AG08395 (cell line): ENCODE measurements at places on chromosomes 2 and 18.
A peak's percentile ranks its signal among the peaks of the same experiment; 100 is the strongest.

GRCh38 chr2:103132536-103133217 lies 370.8 kb downstream of the TMEM182 start:
- DNase-seq, result no peak

- no peak for DNase-seq
Observed at GRCh38 chr2:16014041-16014787, 73.9 kb downstream of the MYCN start.

DNA sequence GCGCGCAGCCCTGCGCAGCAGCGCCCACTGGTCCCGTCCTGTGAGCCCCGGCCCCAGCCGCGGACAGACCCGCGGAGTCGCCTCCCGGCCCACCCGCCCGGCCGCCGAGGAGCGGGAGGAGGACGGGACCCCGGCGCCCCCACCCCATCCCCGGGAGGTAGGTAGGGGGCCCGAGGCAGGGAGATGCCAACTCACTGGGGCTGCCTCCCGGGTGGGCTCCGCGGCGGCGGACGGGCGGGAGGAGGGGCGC lies 160 bp downstream of the SPTBN1 start:
- no peak for DNase-seq

GRCh38 chr2:240564561-240565332 lies 3.5 kb upstream of the RNPEPL1 start:
- DNase-seq, result no peak

DNA sequence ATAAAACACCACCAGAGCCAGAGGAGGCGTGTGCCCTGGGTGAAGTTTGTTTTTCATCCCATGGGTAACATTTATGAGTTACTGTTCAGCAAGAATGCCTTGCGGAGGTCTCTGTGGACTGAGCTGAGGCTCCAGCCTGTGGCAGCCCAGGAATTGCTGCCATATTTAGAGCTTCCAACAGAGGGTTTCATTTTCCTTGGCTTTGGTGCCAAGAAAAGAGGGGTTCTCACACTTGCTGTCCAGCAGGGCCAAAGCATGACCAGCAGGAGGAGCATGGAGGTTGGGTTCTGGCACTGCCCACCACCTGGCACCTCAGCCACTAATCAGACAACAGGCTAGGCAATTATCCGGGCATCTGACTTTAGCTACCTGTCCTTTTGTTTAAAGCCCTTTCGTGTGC lies 36.7 kb downstream of the EPAS1 start:
- no peak for DNase-seq

- no peak for DNase-seq
Observed at GRCh38 chr2:109029490-109030201, 40.6 kb upstream of the EDAR start.

DNA sequence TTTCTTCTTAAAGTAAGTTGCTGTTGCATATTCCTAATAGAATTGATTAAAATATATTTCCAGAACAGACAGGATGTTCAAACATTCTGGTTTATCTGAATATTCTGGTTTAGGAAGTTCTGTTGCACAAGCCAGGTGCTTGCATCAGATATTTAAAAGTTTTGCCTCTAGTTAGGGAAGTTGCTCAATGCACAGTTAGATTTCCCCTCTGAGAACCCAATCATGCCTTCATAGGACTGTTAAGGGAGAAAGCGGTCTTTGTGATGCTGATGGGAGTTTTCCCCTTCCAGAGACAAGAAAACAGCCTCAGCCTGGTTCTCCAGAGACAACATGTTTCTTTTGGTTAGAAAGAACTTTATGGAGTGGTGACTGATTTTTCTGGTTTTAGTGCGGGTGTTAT lies 65.6 kb upstream of the REV1 start:
- no peak for DNase-seq

GRCh38 chr2:172836347-172836821 lies 100.7 kb downstream of the RAPGEF4 start:
- peak; percentile 66 for DNase-seq

GRCh38 chr2:88837511-88838160 lies 146.2 kb downstream of the RPIA start:
- DNase-seq, result no peak

DNA sequence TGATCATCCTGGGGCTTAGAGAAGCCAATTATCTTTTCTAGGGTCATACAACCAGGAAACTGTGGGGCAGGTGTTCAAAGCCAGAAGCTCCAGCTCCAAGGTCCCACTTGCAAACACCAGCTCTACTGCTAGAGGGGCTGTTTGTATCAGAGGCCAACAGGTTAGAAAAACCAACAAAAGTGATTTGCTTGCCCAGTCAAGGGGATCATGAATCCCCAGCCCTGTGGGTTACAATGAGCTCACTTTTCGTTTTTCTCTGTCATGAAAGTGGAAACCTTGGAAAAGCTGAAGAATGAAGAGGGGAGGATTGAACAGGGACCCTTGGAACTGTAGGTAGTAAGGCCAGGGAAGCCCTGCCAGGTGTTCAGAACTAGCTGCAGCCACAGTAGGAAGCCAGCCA lies 119.2 kb downstream of the SPP2 start:
- DNase-seq, result no peak

DNA sequence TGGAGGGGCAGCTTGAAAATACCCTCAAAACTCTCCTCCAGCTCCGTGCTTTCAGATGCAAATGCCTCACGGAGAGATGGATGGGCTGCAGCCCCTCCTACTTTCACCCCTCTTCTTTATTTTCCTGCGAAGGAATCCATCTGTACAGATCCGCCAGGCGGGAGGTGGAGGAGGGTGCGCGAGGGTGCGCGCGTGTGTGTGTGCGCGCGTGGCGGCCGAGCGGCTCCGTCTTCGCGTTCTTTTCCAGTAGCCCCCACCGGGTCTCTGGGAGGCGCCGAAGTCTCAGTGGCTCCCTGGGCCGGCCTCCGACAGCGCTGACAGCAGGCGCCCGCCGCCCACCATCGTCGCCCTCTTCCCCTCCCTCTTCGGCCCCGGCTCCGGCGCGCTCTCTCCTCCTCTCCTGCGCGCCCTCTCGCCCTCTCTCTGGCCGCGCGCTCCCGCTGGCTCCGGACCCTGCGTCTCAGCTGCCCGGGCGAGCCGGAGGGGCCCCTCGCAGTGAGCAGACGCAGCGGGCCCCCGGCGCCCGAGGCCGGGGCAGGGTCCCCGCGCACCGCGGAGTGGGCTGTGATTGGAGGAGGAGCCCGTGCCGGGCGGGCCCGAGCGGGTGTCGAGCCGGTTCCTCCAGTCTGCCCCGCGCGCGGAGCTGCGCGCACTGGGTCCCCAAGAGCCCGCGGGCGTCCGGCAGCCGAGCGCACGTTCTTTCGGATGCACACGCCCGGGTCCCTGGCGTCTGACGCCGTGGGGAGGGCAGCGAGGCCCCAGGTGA lies at the start of gene CDH7:
CDH7 (plus strand) TSS at position 624 of the 766 bp plus-strand sequence. CDS start 11,831 bp downstream, outside the sequence.
- DNase-seq, result no peak

GRCh38 chr2:65096948-65097347 lies 33.0 kb downstream of the RAB1A start:
- DNase-seq, result peak; percentile 24

DNA sequence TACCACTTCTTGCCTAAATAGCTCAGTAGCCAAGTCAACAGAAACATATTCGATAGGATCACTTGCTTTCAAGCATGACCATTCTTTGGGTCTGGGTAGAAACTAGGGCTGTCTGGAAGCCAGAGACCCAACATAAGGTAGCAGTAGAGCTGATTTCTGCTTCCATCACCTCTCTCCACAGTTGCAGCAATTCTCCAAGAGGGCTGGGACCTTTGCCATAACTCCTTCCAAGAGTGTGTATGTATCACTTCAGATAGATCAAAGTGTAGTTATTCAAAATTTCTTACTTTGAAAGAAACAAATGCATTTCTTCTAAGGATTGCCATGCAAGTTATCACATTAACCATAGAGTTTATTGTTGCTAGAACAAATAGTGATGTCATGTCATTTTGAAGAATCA lies 172.0 kb upstream of the GALNT5 start:
- DNase-seq, result no peak

DNA sequence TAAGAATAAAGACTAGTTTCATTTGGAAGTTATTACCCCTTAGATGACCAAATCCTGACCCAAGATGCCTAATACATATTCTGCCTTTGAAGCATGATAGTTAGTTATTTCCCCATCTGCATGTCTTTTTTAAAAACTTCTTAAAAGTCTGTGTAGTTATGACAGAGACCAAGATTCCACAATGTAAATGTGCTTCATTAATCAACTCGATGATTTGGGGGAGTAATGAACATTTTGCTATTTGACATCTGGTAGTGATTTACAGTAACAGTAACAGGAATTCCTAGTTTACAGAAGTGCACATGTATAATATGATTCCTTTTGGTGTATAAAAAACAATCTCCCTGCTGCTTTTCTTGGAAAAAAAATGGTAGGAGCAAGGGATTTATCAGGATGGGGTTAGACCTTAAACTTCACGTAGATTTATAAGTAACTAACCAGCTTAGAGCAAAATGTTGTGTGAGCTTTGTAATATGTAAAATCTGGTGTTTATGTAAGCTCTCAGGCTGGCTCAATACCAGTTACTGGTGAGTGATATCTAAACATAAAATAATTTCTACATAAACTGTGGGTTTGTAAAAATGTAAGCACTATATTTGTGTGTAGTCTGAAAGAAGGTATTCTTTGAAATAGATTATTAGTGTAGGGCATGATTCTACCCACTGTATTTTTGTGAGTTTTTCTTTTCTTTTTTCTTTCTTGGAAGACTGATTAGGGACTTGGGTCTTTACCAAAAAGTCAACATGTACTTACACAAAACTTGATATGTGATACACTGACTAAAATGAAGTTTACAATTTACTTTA lies 641.6 kb downstream of the EPHA4 start:
- no peak for DNase-seq

DNA sequence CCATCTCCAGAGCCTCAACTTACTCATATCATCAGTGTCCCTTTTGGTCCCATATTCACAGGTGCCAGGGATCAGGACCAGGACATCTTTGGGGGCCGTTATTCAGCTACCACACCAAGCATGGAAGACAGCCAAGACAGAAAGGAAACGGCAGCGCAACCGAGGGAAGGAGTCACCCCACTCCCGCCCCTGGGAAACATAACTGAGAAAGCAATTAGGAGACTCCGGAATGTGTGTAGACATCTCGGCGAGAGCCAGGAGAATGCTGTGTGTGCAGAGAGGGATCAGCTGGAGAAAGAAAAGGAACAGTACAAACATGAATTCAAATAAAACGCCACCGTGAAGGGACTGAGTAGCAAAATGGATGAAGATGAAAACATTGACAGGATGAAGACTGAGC lies 13.4 kb upstream of the BOK start:
- DNase-seq, result peak; percentile 72

DNA sequence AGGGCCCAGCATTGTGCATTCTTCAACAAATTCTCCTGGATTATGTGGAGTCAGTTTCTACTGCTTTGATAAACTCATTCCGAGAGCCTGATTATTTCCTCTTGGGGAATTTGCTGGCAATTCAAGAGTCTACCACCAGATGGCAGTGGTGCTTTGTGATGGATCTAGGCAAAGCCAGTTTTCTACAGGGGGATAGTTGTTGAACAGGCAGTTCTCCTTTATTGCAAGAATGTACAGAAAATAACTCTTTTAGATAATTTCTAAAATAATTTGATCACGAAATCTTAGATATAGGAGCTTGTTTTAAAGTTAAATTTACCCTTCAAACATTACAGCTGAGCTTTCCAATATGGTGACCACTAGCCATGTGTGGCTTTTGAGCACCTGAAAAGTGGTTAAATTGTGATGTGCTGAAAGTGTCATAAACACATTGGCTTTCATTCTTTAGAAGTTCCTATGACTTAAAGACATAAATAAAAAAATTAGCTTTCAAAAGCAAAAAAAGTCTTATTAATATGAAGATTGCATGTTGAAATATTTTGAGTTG lies 66.7 kb upstream of the HAAO start:
- DNase-seq, result peak; percentile 76

- DNase-seq, result no peak
Observed at GRCh38 chr2:219434718-219435525, at the start of gene SPEG. SPEG (plus strand) TSS chr2:219434843; CDS start chr2:219434978, 135 bp downstream.

GRCh38 chr18:210075-210474 lies 51.7 kb downstream of the USP14 start:
- no peak for DNase-seq

DNA sequence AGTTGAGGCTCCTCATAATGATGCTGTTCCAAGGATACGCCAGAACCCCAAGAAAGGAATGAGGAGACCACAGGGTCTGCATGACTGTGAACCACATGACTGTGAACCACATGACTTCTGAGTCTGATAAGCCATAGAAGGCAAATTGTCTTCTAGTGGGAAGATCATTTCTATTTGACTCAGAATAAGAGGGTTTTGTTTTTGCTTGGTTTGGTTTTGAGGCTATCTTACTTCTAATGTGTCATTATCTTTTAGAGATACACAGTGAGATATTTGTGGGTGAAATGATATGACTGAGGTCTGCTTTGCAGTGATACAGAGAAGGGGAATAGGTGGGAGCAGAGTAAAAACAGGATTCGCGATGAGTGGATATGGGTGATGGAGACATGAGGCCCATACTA lies 28.9 kb upstream of the BCL2L11 start:
- DNase-seq, result no peak

GRCh38 chr2:67466734-67467133 lies 69.6 kb downstream of the ETAA1 start:
- DNase-seq, result no peak

DNA sequence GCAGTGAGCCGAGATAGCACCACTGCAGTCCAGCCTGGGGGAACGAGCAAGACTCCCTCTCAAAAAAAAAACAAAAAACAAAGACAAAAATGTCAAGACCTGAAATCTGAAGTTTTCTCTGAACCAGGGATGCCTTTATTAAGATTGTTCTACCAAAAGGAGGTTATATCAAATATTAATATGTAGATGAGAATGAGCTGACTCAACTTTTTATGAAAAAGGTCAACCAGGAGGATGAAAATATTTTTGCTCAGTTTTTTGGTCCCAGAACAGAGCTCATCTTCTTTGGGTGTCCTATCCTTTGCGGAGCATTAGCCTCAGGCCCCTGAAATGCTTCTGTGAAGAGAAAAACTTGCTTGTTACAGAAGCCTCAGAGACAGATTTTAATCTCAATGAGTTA lies 44.0 kb downstream of the NEMP2 start:
- DNase-seq, result no peak

DNA sequence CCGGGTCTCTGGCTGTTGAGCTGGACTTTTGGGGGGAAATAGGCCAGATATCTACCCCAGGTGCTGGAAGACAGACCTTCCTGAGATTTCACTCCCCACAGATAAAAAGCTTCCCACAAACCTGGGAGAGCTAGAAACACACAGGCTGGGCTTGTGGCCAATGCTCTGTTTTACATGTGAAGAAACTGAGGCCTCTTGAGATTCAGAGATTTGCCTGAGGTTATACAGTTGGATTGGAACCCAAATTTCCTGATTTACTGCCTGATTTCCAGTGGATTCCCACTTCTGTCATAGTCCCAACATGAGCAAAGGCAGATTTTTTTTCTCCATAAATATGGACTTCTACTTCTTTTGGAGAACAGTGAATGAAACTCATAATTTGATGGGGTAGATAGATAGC lies 360.2 kb downstream of the SETBP1 start:
- DNase-seq, result no peak
